ENCODE measurements at places on chromosomes 16 and 17.

- no peak for DNase-seq
Observed at GRCh38 chr17:4851084-4851483, 17.9 kb downstream of the MINK1 start.

DNA sequence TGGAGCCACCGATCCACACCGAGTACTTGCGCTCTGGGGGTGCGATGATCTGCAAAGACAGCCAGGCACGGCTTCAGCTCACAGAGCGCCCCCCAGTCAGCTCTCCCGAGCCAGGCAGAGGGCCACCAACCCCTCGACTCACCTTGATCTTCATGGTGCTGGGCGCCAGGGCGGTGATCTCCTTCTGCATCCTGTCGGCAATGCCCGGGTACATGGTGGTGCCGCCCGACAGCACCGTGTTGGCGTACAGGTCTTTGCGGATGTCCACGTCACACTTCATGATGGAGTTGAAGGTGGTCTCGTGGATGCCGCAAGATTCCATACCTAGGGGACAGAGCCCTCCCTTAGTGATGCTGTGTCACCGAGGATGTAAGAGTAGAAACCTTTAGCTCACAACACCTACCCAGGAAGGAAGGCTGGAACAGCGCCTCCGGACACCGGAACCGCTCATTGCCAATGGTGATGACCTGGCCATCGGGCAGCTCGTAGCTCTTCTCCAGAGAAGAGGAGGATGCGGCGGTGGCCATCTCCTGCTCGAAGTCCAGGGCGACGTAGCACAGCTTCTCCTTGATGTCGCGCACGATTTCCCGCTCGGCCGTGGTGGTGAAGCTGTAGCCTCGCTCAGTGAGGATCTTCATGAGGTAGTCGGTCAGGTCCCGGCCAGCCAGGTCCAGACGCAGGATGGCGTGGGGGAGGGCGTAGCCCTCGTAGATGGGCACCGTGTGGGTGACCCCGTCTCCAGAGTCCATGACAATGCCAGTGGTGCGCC, 1.6 kb downstream of the ACTG1 start:
- DNase-seq: peak; percentile 24

DNA sequence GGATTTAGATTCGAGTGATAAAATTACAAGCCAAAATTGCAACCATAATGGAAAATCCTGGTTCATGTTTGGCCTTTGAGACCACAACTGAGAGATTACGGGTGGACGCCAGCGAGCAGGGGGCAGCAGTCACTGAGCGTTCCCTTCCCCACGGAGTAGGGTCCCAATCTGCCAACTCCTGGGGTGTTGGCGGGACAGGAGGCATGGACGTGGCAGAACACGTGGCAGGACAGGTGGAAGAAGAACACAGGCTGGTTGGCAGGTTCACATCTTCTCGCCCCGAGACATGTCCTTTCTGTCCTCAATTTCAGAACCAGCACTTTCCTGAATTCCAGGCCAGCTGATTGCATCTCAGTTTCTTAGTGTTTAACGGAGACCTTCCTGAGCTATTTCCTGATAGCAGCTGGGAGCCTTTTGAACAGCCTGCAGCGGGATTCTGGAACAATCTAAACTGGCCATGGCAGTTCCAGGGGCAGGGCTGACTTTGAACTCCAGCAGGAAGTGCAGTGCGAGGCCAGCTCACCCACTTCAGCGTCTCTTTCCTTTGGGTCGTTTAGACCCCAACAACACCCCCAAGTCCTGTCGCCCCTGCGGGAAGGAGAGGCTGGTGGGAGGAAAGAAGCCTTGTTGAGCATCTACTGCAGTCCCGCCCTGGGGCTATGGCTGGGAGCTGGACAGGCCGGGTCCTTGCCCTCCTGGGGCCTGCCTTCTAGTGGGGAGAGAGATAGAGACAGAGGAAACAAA, 159.1 kb upstream of the FOXF1 start:
- no peak for DNase-seq

GRCh38 chr17:47808036-47808829, 13.4 kb downstream of the OSBPL7 start:
- no peak for DNase-seq

- DNase-seq: no peak
Observed at GRCh38 chr17:49388692-49389513, 25.8 kb downstream of the PHB1 start.

DNA sequence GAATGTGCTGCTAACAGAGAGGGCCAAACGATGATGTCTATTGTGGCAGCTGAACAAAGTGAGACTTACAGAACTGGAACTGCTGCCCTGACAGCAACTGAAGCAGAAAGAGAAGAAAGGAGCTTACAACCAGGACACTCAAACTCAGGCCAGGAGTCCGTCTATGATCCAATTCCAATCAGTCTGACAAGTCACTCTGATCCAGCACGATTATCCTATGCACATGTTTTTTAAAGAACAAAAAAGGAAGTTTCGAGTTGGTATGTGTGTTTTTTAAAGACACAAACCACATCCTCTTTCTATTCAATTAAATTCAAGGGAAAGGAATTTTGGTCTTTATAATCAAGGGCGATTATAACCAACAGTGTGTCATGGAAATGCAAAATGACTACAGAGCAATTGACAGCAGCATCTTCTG, 42.4 kb upstream of the MTMR4 start:
- peak; percentile 14 for DNase-seq

DNA sequence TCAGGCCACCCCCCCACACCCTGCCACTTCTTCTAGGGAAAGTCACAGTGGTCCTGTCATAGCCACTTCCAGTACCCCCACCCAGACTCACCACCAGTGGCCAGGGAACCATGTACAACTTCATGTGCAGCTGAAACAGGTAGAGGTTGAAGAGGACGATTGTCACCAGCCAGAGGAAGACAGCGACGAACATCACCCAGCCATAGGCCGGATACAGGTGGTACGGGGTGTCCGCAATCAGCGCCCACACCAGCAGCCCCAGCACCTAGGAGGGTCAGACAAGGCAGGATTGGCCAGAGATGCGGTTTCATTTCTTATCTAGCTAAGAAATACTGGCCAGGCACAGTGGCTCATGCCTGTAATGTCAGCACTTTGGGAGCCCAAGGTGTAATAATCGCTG, 16.7 kb downstream of the ARL2BP start:
- no peak for DNase-seq

GRCh38 chr17:77327566-77328464, 187.0 kb downstream of the SEC14L1 start:
- no peak for DNase-seq

- DNase-seq: peak; percentile 48
Observed at GRCh38 chr17:81429821-81430551, 34.7 kb downstream of the BAHCC1 start.

- no peak for DNase-seq
Observed at GRCh38 chr17:39447561-39447960, 3.5 kb downstream of the MED1 start.

- DNase-seq: peak; percentile 40
Observed at GRCh38 chr16:61791464-61791863, 244.8 kb downstream of the CDH8 start.

DNA sequence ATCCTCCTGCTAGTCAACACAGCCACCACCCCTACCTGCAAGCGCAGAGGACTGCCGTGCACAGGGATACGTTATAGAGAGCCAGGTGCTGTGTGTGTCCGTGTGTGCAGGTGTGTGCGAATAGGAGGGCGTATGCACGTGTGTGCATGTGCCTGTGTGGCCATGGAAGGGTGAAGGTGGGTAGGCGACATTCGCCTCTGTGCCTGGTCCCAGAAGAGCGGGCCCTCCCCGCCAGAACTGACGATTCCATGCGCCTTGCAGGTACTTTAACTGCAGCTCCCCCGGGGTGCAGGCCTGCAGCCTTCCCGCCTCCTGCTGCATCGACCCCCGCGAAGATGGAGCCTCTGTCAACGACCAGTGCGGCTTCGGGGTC, 8.7 kb downstream of the PDE6G start:
- DNase-seq: no peak

GRCh38 chr17:82213251-82214011, 789 bp upstream of the CCDC57 start:
- DNase-seq: peak; percentile 74

GRCh38 chr16:8374586-8375231, 215.6 kb downstream of the TMEM114 start:
- peak; percentile 7 for DNase-seq

DNA sequence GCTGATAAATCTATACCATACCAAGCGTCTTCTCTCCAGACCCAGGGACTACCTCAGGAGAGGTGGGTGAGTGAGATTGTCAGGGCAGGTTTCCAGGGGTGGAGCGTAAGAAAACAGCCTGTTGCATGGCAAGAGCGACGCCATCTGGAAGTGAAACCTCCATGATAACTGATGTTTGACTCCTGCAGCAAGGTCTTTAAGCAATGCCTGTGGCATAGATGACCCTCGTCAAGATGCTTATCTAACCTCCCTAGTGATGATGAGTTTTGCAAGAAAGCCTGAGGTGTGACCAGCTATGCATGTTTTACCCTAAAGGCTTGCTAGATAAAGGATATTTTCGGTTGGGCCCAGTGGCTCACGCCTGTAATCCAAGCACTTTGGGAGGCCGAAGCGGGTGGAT, 71.6 kb downstream of the GSG1L start:
- no peak for DNase-seq

- peak; percentile 99 for DNase-seq
Observed at GRCh38 chr16:29943846-29944799, 17.8 kb upstream of the TMEM219 start.

GRCh38 chr17:63819585-63820537, 7.4 kb upstream of the PSMC5 start:
- DNase-seq: no peak

- no peak for DNase-seq
Observed at GRCh38 chr17:81909966-81910839, 996 bp downstream of the PCYT2 start.

GRCh38 chr16:9843424-9844018, 338.7 kb downstream of the GRIN2A start:
- peak; percentile 91 for DNase-seq

GRCh38 chr17:31722251-31723056, 136.6 kb downstream of the COPRS start:
- peak; percentile 45 for DNase-seq

DNA sequence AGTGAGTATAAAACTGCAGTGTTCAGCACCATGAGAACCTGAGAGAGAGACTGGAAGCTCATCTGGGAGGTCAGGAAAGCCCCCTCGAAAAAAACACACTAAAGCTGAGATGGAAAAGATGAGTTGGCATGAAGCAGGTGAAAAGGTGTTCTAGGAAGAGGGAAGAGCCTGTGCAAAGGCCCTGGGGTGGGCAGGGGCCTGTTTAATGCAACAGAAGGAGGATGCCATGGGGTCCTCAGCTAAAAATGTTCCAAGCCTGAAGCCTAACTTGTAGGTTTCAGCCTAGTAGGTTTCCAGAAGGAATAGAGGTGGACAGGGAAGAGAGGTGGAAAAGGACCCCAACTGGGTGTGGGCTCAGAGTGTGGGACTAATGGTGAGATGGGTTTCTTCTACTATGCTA, 242.3 kb upstream of the ZFHX3 start:
- DNase-seq: no peak

- peak; percentile 50 for DNase-seq
Observed at GRCh38 chr17:28812748-28813377, 29.7 kb downstream of the FAM222B start.

DNA sequence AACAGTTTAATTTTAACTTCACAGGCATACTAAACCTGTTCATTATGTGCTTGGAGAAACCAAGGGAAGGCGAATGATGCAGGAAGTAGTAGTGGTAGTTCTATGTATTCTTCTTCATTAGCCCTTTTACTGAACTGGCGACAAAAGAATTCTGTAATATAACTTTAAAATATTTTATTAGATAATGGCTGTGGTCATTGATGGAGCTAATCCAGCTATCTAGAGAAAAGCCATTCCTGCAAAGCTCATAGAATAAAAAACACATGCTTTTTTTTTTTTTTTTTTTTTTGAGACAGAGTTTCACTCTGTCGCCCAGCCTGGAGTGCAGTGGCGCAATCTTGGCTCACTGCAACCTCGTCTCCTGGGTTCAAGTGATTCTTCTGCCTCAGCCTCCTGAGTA, 23.5 kb downstream of the TANC2 start:
- peak; percentile 25 for DNase-seq
